ENCODE measurements at places on chromosomes 3 and 15.

DNA sequence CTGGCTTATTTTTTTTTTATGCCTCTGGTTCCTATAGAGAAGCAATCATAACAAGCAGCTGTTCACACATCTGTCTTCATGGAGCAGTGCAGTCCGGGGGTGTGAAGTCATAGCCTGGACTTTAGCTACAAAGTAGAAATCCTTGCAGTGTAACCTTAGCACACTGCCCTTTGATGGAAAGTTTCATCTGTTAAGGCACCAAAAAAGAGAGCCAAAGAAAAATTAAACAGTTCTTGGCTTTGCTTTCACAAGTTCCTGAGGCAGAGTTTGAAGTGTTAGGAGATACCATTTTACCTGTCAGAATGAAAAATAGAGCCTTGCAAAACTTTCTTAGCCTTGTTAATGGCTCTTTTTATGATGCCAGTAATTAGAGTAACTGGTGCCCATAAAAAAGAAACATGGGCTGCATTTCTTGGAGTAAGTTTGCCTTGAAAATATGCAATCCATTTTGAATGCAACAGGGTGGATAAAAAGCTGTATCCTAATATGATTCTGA is 84.1 kb downstream of the PIK3R4 start:
- DNase-seq, result no peak

DNA sequence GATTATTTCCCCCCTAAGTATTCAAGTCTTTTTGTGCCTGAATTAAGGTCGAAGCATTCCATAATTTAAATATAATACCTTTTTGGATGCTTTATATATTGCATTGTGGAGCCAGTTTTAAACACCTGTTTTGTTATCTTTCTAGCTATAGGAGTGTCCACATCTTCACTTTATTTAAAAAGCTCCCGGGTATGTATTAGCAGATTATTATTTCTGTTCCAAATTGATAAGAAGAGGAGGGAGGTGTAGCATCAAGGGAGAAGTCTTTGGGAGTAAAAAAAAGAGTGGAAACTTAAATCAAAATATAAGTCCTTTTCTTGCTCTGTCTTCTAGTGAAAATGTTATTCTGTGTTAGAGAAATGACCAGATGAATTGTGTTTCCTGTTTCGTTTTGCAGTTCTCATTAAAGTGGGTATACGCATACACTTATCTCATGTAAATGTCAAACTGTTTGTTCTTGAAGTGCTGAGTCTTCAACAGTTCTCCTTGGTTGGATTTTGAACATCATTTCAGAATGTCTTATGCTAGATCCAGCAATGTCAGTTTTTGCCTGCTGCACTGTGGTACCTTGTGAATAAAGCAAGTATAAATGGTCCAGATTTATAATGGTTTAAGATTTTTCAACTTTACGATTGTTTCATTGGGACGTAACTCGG is 105.8 kb downstream of the FNDC3B start:
- DNase-seq, result no peak

DNA sequence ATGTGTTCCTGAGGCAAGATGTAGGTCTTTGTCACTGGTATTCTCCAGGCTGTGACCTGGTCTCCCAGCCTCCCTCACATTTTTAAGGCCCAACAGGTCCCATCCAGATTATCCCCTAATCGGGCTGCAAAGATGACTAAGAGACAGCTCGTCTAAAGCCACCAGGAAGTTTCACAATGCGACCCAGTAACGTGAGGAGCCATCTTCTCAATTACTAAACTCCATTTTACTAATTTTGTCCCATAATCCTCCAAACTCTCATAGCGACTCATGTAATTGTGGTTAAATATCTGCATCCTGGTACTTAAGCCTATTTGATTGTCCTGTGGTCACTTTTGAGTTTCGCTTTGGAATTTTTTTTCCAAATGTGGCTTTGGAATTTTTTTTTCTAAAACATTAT is 8.7 kb upstream of the PLA2G4F start:
- DNase-seq, result no peak

DNA sequence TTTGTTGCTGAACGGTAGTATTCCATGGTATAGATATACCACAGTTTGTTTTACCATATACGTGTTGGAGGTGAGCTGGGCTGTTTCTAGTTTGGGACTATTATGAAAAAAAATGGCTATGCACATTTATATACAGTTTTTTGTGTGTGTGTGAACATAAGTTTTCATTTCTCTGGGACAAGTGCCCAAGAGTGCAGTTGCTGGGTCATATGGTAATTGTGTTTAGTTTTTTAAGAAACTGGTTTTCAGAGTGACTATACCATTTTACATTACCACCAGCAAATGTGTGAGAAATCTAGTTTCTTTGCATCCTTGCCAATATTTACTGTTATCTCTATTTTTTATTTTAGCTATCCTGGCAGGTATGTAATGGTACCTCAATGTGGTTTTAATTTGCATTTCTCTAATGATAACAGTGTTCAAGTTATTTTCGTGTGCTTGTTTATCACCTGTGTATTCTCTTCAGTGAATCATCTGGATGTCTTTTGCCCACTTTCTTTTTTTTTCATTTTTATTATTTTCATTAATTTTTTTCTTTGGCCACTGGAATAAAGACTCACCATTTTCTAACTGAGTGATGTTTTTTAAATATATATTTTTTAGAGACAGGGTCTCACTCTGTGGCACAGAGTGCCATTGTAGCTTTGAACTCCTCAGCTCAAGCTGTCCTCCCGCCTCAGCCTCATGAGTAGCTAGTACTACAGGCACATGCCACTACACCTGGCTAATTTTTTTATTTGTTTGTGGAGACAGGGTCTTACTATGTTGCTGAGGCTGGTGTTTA is 75.3 kb downstream of the ZNF609 start:
- no peak for DNase-seq

- no peak for DNase-seq
Observed at GRCh38 chr15:25764980-25765735, 98.0 kb downstream of the ATP10A start.

DNA sequence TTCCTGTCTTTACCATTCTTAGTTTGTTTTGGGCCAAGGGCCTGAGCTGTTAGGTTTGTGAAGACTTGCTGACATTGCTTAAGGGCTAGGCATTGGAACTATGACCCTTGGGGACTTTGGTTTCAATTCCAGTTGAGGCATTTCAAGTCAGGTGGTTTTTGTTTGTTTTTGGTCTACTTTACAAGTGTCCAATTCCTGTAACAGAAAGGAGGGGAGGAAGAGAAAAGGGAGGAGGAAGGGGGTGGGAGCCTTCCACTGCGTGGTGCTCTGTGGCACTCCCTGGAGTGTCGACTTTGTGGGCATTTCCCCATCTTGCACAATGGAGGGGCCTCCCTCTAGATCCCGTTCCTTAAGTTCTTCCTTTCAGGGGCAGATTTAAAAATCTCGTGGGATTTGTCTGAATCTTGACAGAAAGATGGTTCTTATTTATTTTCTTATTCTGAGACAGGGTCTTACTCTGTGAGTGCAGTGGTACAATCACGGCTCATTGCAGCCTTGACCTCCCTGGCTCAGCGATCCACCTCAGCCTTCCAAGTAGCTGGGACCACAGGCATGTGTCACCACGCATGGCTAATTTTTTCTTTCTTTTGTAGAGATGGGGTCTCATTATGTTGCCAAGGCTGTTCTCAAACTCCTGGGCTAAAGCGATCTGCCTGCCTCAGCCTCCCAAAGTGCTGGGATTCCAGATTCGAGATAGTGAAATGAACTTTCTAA is 59.5 kb upstream of the RYK start:
- DNase-seq, result no peak

- DNase-seq, result no peak
Observed at GRCh38 chr3:106957029-106957428, 420.2 kb upstream of the CCDC54 start.

DNA sequence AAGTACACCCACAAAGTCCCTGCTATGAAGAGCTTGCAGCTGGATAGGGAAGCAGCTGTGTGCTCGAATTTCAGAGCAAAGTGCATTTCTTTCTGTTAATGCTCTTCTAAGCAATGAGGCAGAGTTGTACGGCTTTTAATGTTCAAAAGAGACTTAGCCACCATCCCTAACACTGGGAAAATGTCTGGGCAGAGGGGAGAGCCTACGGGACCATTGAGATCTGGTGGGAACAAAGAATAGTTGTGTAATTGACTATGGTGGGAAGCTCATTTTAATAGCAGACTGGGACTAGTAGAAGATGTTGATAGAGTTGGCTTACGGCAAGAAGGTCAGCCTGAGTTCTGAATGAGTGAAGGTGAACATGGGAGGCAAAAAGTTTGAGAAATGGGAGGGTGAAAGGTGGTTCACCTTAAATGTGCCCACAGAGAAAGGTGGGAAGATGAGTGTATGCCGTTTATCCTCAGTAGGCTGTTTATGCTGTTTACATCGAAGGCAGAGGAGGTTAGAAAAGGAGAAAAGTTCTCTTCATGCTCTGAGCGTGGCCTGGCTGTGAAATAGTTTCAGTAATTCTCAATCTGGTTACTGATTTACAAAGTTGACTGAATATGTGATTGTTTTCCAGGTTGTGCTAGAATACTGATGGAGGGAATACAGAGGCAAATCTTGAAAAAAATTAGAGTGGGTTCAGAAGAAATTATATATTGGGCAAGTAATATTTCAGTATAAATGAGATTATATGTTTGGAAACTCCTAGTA is 22.9 kb upstream of the UTS2B start:
- no peak for DNase-seq

DNA sequence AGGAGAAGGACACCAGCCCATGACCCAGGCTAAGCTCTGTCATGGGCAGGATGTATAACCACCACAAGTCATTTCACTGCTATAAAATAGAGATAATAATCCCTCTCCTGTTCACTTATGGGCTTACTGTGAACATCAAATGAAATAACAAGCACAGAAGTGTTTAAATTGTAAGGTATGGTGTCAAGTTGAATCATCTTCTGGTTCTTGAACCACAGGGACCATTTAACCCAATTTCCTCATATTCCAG is 44.3 kb upstream of the TLE3 start:
- no peak for DNase-seq

DNA sequence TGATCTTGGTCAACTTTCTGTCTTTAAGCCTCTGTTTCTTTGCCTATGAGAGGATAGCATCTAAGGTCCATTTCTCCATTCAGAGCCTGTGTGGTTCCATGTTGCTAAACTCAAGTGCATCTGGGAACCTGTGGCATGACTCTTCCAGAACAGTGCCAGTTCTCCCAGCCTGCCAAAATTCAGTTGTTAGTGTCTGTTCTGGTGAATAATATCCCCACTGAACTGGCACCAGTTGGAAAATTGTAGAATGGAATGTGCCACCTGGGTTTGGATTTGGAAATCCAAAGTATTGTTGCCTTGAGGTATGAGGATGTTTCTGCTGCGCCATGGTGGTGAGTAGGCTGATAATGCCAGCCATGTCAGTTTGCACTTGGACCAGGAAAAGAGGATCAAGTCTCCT is 31.3 kb downstream of the TIMP4 start:
- no peak for DNase-seq

GRCh38 chr3:41430391-41430790 is 231.1 kb downstream of the CTNNB1 start:
- DNase-seq, result no peak

DNA sequence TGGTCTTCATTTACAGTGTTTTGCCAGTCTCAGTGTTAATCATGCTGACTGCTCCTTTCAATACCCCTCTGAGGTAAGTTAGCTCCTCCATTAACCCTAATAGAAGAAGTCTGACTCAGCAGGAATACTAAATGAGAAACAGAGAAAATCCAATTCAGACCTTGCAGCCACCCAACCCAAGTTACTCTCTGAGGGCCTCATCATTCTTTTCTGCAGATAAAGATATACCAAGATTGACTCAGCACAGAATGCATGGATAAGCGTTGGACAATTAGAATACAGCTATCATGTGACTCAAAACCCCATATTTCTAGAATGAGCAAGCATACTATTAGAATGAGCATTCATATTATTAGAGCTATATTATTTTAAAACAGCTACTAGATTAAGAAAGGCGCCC is 389.1 kb upstream of the SGO1 start:
- no peak for DNase-seq

DNA sequence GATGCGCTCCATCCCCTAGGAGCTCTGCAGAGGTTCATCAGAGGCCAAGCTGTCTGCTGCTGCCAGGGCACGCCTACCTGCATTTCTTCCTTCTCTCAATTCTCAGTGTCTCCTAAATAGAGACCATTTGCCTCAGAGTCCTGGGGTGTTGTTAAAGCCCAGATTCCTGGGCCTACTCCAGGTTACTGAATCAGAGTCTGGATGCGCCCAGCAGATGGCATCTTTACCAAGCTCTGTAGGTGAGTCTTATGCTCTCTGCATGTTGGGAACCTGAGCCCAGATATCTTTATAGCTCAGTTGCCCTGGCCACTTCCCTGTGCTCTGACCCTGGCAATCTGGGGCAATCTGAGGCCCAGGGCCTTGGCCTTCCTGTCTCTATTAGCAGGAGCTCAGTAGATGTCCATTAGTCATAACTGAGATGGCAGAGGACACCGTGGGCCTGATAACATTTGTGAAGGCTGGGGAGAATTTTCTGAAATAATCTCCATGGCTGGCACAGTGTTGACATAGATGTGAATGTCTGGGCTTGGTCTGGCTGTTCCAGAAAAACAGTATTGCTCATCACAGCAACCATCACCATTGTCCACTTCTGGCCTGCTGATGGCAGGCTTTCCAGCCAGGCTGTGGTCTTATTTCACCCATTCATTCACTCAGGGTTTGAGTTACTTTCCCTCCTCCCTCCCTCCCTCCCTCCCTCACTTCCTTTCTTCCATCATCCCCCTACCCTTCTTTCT is 13.3 kb upstream of the RBP1 start:
- DNase-seq, result no peak

DNA sequence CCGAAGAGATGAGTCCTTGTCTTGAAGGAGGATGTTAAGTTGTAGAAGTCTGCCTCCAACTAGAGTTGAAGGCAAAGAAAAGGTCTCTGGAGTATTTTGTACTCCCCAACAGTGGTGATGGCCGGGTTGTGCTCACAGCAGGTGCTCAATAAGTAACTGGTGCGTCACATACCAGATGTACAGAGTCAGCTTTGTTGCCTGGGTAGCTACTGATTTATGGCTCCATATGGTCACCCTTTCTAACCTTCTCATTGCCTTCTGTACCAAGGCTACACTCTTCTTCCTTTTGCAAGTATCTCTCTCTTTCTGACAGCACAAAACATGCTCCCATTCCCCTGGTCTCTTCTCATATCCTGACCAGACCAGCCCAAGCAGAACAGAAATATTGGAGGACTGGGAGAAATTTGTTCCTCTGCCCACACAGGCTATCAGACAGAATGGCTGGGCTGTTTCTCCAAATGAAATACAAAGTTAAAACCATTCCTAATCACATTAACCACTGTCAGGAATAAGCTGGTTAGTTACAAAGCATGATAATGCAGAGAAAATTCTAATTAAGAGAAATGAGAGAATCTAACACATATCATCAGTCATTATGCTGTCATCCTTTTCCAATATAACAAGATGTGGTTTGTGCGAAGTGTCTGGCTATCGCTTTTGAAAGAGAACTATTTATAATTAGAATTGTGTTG is 150.1 kb upstream of the LRRN1 start:
- no peak for DNase-seq
